Calu3 (cell line): ENCODE measurements at places on chromosomes 3 and 15.

GRCh38 chr3:32706348-32707025 is 21.5 kb downstream of the CNOT10 start:
- H3K36me3 ChIP-seq, result peaks cover 6% of the 10 kb centered on the region
- no peak overlapping the region for H3K27ac ChIP-seq
- no peaks in the 10 kb centered on the region for H3K4me1 ChIP-seq
- no peaks in the 10 kb centered on the region for H3K27me3 ChIP-seq
- no peak overlapping the region for H3K4me3 ChIP-seq

- no peak overlapping the region for H3K4me3 ChIP-seq
- no peak for DNase-seq
- no peak overlapping the region for H3K27ac ChIP-seq
- H3K27me3 ChIP-seq, result no peaks in the 10 kb centered on the region
Observed at GRCh38 chr15:95880630-95881029, 449.9 kb upstream of the NR2F2 start.

DNA sequence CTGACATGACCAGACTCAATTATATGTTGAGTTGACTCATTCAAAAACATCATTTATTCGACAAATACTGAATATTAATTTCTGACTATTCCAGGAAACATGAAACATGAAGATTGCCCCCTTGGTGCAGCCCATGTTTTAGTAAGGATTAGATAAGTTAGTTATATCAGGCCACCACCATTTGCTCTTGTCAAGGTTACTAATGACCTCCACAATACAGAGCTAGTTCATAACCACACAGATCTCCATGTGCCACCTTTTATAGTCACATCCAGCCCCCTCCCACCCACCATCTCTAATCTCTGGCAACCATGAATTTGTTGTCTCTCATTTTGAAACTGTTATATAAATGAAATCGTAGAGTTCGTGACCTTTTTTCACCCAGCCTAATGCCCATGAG is 15.7 kb downstream of the KLHL18 start:
- no peak overlapping the region for H3K27ac ChIP-seq
- H3K4me3 ChIP-seq, result no peak overlapping the region
- peaks cover 5% of the 10 kb centered on the region for H3K36me3 ChIP-seq
- H3K4me1 ChIP-seq, result no peaks in the 10 kb centered on the region
- no peak for DNase-seq

DNA sequence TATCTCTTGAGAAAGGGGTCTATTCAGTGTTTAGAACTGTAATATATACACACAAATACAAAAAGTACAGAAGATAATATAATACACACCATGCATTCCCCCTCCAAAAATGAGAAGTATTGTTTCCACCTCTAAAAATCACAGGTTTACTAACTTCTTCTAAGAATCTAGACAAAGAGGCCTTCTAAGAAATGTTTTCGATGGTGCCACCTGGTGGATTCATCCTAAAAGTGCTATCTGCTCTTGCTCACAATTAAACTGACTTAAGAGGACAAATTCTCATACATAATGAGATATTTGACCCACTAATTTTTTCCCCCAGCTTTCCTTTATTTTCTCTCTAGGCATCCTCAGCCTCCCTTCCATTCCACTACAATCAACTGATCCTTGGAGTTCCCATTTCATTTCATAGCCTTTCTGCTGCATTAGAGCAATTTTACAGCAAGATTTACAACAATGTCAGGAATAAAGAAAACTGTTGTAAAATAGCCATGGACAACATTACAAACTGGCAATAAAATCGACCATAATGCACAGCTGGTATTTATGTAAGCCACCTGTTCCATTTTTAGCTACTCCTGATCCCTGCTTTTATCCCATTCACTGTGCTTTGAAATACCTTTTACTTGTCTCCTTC is 124.6 kb downstream of the ARRDC4 start:
- no peaks in the 10 kb centered on the region for H3K36me3 ChIP-seq
- H3K27me3 ChIP-seq, result no peaks in the 10 kb centered on the region
- H3K4me3 ChIP-seq, result no peak overlapping the region
- no peaks in the 10 kb centered on the region for H3K4me1 ChIP-seq
- peak; percentile 61 for DNase-seq

- peaks cover 9% of the 10 kb centered on the region for H3K4me1 ChIP-seq
- H3K27me3 ChIP-seq, result no peaks in the 10 kb centered on the region
- H3K36me3 ChIP-seq, result no peaks in the 10 kb centered on the region
- no peak for DNase-seq
- no peak overlapping the region for H3K4me3 ChIP-seq
Observed at GRCh38 chr15:35560258-35560657, 14.3 kb upstream of the DPH6 start.

DNA sequence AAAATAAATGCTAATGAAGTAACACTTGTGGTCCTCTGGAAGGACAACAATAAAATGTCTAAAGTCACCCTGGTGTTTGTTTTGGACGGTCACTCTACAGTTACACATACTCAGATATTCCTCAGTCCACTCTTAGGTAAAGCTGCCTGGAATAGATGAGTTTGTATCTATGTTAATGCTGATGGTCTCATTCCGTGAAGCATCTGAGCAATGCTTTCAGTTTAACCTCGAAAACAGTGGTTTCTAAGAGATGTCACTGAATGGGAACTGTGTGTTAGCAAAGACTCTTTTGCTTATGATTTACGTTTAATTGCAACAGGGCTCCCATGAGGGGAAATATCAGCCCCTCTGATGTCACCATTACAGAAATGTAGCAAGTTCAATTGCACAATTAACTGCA is 49.1 kb downstream of the FBN1 start:
- no peak for DNase-seq
- no peaks in the 10 kb centered on the region for H3K27me3 ChIP-seq
- no peaks in the 10 kb centered on the region for H3K4me1 ChIP-seq
- no peaks in the 10 kb centered on the region for H3K36me3 ChIP-seq
- no peak overlapping the region for H3K4me3 ChIP-seq
